ENCODE measurements at places on chromosomes 16 and 17.
A peak's percentile ranks its signal among the peaks of the same experiment; 100 is the strongest.

GRCh38 chr16:2970563-2970962 is 1.4 kb downstream of the PAQR4 start:
- no peak for DNase-seq

- DNase-seq, result no peak
Measured at GRCh38 chr17:1003972-1004768, 7.2 kb downstream of the TIMM22 start.

- no peak for DNase-seq
Measured at GRCh38 chr17:39022924-39023323, 55.7 kb upstream of the FBXO47 start.

- DNase-seq, result no peak
Measured at GRCh38 chr16:73046849-73047214, 1.1 kb downstream of the ZFHX3 start.

DNA sequence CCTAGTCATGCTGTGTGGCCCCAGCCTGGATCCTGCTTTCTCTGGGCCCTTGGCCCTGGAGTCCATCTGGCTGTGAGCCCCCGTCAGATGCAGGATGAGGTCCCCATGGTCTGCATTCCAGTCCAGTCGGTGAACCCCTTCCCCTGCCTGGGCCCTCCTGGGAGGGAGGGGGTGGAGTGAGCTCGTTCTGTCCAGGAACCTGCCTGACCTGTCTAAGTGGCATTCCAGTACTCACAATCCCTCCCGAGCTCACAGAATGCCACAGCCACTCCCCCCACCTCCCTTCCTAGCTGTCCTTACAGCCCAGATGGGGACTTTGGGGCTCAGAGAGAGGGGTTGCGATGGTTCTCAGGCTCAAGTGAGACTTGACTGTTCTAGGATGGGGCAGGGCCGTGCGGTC is 15.5 kb downstream of the SPNS2 start:
- DNase-seq, result peak; percentile 75

DNA sequence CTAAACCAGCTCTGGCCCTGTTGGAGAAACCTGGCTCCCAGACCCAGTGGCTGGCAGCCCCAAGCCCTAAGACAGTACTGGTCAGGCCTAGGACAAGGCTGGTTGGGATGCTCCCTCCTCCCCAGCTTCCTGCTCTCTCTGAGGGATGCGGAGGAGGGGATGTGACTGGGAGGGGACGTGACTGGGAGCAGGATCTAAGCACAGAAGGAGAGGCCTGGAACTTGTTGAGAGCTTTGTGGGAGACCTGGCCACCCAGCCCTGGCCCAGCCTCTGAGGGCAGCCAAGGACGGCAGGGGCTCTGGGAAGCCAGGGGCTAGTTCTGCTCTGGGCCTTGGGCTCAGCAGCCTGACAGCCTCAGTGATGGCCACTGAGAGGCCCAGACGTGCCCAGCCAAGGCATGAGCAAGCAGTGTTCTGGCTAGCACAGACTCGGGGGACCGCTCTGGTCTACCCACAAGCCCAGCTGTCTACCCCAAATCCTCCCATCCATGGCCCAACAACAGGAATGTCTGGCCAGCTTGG is 22.8 kb downstream of the ATP6V0D1 start:
- DNase-seq, result no peak

DNA sequence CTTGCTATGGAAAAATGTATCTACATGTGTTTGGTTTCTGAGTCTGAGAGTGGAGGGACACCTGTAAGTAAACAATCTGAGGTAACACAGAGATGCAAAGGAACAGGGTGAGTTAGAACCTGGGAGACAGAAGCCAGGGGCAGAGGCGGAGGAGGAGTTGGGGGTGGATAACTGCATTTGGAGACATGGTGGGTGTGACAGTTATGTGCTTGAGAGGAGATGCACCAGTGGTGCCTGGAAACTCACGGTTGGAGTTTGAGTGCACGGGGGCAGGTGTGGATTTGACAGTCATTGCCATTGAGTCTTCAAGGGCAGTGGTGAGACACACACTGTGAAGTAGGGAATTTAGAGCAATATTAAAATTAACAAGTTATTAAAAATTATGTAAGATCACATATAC is 6.5 kb downstream of the NUP93 start:
- DNase-seq, result no peak

DNA sequence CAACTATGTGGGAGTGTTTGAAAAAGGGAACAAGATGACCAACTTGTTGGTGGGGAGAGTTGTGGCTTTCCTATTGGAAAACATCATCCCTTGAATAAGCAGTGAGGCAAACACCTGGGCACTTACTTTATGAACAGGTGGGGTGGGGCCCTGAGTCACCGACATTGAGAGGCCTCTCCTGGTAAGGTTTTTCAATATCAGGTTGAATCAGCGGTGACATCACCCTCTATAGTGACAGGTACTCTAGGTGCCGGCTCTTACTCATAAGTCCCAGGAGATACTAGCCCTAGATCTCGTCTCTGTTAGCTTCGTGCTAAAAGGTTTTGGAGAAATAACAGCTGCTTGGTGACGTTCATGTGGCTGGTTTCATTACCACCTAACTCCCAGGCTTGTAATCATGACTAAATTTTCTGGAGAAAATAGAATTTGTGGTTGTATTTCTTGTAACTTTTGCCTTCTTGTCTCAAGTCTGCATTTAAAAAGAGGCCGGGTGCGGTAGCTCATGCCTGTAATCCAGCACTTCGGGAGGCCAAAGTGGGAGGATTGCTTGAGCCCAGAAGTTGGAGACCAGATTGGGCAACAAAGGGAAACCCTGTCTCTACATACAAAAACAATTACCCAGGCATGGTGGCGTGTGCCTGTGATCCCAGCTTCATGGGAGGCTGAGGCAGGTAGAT is 19.3 kb downstream of the CDH1 start:
- peak; percentile 81 for DNase-seq

DNA sequence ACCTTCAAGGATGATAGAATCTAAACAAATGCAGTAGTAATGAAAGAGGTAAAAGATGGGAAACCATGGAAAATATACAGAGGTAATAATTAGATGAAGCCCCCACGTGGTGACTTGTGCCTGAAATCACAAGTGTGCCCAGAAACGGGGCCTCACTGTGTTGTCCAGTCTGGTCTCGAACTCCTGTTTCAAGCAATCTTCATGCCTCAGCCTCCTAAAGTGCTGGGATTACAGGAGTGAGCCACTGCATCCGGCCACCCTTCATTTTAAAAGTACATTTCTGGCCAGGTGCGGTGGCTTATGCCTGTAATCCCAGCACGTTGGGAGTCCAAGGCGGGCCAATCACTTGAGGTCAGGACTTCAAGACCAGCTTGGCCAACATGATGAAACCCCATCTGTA is 14.2 kb upstream of the PRR14 start:
- no peak for DNase-seq

- no peak for DNase-seq
Measured at GRCh38 chr16:71338632-71339031, 19.9 kb upstream of the CALB2 start.

DNA sequence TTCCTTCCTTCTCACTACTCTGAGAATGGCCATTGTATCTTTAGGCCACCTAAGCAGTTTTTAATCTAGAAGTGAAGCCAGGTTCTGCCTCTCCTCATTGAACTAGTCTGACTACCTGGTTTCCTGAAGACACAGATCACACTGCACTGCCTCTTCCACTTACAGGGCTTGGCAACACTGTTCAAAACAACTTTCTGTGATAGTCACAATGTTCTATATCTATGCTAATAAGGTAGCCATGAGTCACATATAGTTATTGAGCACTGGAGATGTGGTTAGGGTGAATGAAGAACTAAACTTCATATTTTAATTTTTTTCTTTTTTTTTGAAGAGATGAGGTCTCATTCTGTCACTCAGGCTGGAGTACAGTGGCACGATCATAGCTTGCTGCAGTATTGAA is 26.9 kb downstream of the RND2 start:
- DNase-seq, result no peak

DNA sequence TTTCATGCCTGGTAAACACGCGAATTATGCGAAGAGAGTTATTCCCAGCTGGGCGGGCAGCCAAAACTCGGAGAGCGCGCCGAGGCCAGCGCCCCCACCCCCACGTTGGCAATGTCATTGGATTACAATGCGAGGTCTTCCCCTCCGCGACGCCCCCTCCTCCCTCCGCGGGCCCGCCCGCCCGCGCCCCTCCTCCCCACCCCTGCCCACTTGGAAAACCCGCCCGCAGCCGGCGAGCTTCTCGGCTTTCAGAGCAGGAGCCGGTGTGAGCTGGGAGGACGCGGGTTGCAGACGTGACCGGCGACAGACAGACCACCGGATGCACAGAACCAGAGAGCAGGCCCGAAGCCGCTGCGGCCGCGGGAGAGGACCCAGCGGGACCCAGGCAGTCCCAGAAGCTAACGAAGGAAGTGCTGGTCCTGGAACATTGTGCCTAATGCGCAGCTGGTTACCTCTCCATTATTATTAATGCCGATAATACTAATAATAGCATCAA is 4.0 kb downstream of the NOG start:
- peak; percentile 45 for DNase-seq

- DNase-seq, result no peak
Measured at GRCh38 chr17:16007439-16007838, 7.8 kb downstream of the TTC19 start.

DNA sequence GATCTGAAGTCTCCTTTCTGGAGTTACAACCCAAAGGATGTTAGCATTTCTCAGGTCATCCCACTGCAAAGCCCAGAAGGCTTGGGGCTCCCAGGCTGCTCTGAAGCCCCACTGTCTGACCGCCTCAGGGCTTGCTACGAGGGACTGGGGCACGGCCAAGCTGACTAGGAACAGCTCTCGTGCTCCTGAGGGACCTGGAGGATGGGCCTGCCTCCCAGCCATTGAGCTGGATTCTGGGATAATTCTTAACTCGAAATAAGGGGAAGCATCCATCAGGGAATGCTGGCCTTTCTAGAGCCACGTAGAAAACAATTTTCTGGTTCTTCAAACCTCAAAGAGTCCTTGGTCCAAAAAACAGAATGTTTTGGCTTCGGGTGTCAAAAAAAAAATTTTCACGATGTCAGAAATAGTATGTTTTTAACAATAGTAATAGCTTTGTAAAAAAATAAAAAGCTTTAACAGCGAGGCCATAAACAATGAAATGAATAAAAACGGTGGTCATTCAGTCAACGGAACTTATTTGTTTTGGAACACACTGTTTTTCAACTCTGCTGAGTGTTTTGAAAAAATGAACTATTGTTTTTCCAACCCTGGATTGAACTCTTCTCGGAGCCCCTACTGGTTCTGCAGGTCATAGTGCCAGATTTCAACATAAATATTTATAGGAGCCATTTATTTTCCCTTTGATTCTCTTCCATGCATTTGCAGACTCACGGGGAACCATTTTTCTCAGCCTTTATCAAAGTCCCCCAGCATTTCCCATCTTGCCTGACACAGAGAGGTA is 16.4 kb upstream of the HERPUD1 start:
- DNase-seq, result no peak

- DNase-seq, result no peak
Measured at GRCh38 chr17:19456016-19456927, 45.2 kb downstream of the RNF112 start.

GRCh38 chr16:14378689-14379467 is 251.2 kb downstream of the PARN start:
- DNase-seq, result no peak

DNA sequence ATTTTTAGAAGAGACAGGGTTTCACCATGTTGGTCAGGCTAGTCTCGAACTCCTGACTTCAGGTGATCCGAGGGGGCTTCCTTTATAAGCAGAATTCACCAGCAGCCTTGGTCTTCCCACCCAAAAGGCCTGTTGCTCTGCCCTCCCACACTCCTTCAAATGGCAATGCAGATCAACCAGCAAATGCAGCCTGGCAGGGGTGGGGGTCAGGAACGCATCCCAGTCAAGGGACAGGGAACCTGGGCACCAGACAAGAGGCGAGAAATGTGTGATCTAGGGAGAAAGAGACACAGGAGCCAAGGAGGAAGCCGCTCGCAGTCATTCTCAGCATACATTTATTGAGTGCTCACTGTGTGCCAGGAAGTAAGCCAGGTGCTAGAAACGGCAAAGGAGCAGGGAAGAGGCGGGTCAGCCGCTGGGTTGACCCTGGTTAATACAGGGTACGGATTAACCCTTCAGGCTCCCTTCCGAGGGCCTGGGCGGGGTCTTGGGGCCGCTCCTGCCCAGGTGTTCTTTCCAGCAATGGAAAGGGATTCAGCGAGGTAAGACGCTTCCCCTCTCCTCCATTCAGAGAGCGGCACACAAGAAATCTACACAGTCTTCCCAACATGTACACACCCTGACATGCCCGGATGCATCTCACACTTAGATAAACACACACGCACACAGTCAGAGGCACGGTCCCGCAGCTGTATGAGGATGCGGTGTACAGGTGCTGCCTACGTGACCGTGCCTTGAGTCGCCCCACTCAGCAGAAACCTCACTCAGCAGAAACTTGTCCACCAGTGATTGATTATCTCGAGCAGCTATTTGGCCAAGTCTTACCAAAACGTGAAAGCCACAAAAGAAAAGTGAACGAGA is 6.6 kb upstream of the PITPNA start:
- no peak for DNase-seq

GRCh38 chr16:11748404-11749254 is 6.0 kb upstream of the TXNDC11 start:
- DNase-seq, result no peak

- no peak for DNase-seq
Measured at GRCh38 chr17:45104907-45105624, 27.2 kb downstream of the PLCD3 start.

DNA sequence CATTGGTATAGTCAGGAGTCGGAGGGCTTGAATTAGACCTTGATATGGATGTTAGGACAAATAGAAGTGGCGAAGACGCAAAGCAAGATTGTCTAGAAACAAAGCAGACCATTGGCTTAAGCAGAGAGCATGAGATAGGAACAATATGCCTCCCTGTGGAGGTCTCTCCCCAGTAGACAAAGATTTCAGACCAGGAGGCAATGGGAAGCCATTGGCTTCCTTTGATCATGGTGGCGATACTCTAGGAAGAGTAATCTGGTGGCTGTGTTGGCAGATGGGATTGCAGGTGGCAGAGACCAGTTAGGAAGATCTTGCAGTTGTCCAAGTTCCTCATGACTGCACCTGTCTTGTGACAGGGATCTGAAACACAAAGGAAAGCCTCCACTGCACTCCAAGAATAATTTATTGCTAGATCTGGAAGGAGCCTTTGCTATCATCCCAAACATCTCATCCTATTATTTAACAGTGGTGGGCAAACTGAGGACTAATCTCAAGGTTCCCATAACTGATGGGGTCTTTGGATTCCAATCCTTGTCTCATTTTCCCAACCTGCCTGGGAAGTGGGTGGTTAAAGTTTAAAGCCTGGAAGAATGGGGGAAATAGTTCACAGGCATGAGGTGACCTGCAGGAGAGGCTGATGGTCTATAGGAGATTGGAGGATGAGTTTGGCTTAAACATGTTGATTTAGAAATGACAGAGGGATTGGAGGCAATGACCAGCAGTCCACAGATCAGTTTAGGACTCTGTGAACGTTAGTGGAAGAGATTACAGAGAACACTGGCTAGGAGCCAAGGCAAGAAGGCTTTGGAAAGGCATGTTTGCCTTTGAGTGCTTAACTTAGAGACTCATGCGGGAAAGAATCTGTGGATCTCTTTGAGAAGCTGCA is 37.0 kb downstream of the HLF start:
- DNase-seq, result no peak

GRCh38 chr17:57458718-57459285 is 202.5 kb downstream of the MSI2 start:
- DNase-seq, result no peak

GRCh38 chr17:58316260-58316960 is 12.2 kb downstream of the TSPOAP1 start:
- DNase-seq, result no peak

Data from lower lobe of right lung (tissue), 2 donors.